Activated CD4-positive, alpha-beta T cell treated with anti-CD3 and anti-CD28 coated beads, Interleukin-2, Interleukin-4, amounts not matched to agents 100 ng/mL and 50 ng/mL, durations not matched to agents 16 hours and 8 hours (primary cell): ENCODE measurements at places on chromosomes 3 and 15.

DNA sequence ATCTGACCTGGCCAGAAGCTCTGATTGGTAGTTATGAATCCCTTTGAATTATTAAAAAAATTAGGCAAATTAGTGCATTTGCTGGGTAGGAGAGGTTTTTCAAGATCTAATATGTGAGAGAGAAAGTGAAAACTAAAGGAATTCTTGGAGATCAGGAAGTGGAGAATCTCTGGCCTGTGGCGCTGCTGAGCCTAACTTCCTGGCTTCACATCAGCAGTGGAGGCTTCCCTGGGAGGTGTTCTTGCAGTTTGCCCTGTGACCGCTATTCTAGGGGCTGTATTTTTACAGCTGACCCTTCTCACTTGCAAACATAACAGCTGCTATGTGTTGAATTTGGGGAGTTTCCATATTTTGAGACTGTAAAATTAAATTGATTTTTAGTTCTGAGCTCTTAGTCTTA is 166.4 kb downstream of the ATG7 start:
- no peak for DNase-seq

GRCh38 chr3:191139736-191140135 is 59.3 kb upstream of the OSTN start:
- no peak for DNase-seq

DNA sequence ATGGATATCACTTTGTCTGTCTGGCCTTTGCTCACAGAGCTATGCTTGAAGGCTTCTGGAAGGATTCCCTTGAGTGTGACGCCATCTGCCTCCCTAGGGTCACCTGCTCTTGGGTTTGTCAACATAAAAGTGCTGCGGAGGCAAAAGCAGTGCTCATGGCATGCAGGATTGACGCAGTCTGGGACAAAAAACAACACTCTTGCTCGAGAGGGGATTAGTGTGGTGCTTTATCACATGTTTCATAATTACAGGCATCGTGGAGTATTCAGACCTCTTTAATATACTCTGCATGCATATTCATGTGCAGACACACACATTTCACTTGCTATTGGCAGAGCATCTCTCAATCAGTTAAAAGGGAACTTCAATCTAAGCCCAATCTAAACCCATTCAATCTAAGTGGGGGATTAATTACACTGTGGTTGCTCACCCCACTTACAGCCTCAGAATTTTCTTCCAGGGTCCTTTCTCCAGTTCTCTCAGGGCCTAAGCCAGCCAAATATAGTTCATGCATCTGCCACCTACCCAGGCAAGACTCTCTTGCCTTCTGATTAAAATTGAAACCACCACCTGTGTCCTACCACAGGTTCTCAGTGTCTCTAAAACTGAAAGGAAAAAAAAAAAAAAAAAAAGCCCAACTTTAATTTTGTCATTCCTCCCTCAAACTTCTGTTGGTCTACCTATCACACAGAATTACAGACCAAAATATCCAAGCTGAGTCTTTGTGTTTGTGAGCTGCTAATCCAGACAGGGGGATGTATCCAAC is 75.6 kb downstream of the BFSP2 start:
- DNase-seq = peak; percentile 75

DNA sequence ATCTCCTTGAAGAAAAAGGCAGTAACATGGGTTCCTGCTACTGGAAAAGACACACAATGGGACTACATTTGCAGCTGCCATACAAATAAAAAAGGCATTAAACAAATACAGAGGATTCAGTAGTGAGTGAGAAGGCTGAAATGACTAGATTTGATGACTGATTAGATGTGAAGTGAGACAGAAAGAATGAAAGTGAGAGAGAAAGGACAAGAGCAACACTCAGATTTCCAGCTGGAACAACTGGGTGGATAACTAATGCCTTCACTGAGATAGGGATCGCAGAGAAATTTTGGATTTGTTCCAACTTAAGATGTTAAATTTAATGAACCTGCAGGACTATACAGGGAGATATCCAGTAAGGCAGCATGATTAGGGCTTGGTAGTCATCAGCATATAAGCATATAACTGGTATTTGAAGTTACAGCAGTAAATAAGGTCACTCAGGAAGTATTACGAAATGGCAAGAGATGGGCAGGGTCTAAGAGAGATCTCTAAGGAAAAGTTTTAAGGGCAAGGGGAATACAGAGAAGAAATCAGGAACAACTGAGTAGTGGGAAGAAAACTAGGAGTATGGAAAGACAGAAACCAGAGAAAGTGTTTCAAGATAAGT is 8.2 kb downstream of the OSBPL11 start:
- peak; percentile 15 for DNase-seq

DNA sequence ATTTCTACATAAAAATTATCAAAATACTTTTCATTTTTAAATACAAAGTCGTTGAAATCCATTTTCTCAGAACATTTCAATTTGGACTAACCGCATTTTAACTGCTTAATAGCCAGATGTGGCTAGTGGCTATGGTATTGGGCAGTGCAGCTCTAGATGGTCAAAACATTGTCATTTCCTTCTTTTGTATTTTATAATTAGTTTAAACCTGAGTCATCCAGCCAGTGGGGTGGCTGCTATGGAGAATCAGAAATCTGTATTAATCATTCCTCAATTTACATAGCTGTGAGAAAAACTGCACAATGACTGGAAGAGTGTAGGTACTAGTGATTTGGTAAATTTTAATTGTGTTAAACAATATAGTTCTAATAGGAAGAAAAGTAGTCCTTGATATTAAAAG is 245.3 kb downstream of the PDZRN3 start:
- DNase-seq = no peak

DNA sequence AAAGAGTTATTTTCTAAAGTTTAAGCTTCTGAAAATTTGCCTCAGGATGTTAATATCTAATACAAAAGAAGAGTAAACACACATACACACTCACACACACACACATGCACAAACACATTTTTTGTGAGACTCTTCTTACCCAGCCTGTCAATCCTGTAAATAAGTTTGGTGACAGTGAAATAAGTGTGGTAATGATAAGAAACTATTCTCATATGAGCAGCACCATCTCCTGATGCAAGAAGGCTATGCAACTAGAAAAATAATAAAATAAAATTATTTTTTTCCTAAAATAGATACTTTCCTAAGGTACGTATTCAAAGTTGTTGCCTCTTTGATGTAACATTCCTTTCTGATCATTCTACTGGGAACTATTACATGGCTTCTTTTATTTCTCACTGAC is 155.1 kb downstream of the MECOM start:
- DNase-seq = no peak
